ENCODE measurements at places on chromosomes 7 and 10.

GRCh38 chr7:26514633-26515032 is 223.0 kb downstream of the SNX10 start:
- no peak for DNase-seq

GRCh38 chr10:17626656-17627055 is 9.5 kb upstream of the HACD1 start:
- no peak for DNase-seq

- no peak for DNase-seq
Observed at GRCh38 chr7:47488201-47488968, 93.5 kb downstream of the TNS3 start.

DNA sequence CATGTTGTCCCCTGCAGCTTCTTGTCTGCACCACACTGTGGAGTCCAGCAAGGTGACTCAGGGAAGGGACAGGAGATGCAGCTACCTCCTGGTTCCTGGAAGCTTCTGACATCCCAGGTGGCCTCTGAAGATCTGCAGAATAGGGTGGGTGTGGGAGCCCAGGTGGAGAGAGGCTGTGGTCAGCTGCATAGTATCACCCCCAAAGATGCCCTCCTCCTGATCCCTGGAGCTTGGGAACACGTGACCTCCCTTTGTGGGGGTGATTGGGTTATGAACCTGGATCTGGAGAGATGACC is 25.4 kb downstream of the CALML3 start:
- DNase-seq = no peak

DNA sequence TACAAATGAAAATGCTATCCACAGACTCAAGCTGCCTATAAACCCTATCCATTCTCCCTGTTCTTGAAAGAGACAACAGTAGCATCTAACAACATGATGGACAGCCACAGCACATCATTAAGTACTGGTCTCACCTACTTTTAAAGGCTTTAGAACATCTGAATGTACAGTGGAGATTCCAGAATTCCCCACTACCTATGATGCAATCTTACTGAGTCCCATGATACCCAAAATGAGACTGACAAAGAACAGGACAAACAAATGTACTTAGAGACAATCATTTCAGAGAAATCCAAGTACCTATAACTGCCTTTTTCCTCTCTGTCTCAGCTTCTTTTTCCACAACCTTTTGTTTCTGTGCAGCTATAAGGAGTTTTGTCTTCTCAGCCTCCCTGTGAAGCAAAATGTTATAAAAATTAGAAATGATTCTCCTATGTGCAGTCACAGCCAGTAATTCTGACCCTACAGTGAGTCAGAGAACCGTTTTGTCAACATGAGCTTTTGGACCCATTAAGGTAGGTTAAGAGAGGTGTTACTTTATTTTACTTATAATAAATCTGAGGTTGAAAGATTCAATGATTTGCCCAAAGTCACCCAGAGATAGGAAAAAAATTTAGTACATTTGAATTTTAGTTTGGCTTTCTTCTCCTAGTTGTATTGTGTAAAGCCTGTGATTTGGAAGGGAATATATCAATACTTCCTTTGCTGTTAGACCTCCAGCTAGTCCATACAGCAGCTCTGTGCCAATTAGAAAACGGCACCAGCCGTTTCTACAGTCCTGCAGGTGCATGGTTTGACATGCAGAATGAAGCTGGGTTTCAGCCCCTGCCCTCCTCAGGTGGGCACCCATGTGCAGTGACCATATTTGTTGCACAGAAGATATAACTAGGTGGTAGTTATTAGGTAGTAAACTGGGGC is 21.9 kb downstream of the ERLIN1 start:
- no peak for DNase-seq

DNA sequence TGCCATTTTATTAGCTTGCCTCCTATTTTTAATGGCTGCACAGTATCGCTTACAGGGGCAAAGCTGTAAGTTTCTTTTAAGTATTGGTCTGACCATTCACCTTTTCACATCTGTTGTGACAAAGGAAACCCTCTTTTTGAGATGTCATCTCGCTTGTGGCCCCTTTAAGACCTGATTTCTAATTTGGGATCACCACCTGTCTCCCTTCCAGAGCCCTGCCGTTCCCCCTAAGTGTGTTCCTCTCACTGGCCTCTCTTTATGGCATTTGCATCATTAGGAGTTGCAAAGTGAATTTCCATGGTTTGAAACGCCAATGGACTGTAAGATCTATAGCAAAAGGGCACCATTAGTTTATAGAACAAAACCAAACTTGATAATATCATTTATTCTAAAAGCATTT is 1.4 kb downstream of the EPDR1 start:
- DNase-seq = no peak

- no peak for DNase-seq
Observed at GRCh38 chr7:106545275-106545674, 115.7 kb downstream of the CCDC71L start.

Data from neural crest cell (in vitro differentiated cells).